Central memory CD4-positive, alpha-beta T cell (primary cell): ENCODE measurements at places on chromosomes 1 and 21.

GRCh38 chr1:13775916-13776315 lies 75.9 kb downstream of the PRDM2 start:
- DNase-seq, result no peak

GRCh38 chr1:186518395-186518794 lies 57.5 kb upstream of the PDC start:
- no peak for DNase-seq

GRCh38 chr1:205523891-205524793 lies 19.7 kb downstream of the CDK18 start:
- peak; percentile 54 for DNase-seq

DNA sequence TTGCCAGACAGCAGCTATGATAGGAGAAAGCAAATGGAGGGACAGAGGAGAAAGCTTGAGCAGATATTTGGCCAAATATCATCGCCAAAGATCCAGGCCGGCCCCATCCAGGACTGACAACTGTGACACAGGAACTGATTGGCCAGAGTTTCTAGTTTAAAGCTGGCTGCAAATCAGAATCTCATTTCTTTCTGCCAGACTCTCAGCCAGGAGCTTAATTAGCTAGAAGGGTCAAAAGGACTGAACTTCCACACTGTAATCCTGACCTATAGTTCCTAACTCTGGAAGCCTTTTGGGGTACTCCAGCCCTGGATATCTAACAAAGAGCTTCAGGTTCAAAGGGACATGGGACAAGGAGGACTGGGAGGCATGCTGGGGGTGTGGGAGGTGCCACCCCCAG lies 106.7 kb upstream of the GNG12 start:
- no peak for DNase-seq

DNA sequence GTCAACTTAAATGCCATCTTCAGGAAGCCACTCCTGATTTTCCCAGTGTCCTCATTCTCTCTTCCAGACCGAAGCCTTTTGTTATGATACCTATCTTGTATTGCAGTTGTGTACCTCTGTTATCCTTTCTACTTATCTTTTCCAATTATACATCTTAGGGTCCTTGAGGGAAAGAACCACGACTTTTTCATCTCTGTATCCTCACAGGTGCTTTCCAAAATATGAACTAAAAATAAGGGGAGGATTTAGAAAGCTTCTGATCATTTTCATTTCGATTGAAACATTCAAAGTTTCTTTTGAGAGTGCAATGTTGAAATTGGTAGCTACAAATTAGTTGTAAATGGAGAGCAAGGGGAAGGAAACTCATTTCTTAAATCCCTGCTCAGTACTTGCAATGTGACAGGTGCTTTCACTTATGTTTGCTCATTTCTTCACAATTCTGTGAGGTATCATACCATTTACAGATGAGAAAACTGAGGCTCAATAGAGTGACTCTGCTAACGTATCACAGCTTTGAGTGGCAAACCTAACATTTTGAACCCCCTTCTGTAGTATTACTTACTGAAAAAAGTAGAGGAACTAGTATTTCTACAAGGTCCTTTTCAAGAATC lies 24.2 kb downstream of the SLC19A2 start:
- DNase-seq, result no peak

GRCh38 chr1:85047144-85047471 lies 1.2 kb downstream of the MCOLN3 start:
- DNase-seq, result no peak

GRCh38 chr1:68361346-68361910 lies 88.3 kb downstream of the RPE65 start:
- DNase-seq, result no peak

DNA sequence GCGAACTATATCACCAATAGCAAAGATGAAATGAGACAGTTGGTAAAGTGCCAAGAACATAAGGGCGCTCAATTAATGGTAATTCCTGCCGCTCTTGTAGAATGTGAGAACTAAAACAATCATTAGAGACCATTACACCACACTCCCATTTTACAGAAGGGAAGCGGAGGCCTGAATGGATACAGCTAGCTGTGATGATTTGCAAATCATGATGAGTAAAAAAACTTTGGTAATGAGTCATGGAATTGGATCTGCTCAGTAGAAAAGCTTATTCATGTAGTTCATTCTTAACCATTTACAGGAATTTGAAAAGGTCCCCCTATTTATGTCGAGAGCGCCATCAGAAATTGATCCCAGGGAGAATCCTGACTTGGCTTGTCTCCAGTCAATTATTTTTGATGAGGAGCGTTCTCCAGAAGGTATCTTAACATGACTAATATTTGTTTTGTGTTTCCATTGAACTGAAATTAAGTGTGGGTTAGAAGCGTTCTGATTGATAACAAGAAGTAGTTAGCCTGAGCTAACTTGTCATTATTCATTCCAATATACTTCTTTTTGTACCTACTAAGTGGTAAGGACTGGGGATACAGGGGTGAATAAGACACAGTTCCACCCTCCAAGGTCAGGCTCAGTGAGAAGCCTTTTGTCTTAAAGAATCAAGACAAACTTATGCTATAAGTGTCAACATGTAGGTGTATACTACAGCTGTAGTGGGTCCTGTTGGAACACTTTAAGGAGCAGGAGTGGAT lies 812 bp downstream of the TTC4 start:
- no peak for DNase-seq

- no peak for DNase-seq
Measured at GRCh38 chr21:41578083-41578482, 70.1 kb upstream of the TMPRSS2 start.

DNA sequence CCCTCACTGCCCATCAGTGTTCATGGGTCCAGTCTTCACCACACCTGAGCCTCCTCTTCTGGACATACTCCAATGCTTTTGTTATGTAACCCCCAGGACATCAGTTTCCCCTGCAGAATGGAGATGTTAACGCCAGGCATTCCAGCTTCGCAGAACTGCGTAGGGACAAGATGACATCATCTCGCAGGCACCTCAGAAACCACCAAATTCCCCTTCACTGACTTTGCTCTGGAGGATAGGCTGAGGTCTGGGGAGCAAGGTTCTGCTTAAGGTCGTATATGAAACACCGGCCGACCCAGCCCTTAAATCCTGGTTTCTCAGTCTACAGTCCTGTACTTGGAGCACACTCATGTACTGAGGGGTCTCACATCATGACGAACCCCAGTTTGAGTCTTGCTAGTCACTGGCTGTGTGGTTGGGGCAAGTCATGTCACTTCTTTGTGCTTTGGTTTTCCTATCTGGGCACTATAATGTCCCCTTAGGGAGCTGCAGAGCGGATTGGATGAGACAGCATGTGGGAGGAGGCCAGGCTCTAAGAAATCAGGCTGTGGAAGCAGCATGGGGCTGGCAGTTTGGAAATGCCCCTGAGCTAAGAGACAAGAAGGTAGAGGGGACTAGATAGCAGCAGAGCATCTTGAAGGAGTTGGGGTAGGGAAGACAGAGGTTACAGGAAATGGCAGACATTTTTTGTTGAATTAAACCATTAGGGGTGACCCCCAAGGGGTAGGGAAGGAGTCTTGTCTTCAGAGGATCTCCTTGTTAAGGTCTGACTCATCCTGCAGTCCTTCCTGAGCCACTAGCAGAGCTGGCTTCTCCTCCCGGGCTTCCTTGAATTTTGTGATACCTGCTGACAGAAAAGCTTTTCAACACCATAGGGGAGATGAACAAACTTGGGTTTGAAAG lies 138.3 kb downstream of the FOXD2 start:
- DNase-seq, result no peak

DNA sequence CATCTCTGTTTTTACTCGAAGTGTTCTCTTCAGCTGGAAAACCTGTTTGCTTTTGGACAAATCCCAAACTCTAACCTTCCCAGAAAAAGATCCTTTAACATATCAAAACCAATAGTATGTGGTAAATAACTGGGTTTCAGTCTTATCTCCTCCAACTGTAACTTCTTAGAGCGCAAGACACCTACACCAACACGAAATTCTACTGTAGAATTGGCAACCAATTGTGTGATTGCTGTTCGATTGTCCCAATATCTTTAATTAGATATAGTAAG lies 5.8 kb upstream of the MPZL1 start:
- no peak for DNase-seq

DNA sequence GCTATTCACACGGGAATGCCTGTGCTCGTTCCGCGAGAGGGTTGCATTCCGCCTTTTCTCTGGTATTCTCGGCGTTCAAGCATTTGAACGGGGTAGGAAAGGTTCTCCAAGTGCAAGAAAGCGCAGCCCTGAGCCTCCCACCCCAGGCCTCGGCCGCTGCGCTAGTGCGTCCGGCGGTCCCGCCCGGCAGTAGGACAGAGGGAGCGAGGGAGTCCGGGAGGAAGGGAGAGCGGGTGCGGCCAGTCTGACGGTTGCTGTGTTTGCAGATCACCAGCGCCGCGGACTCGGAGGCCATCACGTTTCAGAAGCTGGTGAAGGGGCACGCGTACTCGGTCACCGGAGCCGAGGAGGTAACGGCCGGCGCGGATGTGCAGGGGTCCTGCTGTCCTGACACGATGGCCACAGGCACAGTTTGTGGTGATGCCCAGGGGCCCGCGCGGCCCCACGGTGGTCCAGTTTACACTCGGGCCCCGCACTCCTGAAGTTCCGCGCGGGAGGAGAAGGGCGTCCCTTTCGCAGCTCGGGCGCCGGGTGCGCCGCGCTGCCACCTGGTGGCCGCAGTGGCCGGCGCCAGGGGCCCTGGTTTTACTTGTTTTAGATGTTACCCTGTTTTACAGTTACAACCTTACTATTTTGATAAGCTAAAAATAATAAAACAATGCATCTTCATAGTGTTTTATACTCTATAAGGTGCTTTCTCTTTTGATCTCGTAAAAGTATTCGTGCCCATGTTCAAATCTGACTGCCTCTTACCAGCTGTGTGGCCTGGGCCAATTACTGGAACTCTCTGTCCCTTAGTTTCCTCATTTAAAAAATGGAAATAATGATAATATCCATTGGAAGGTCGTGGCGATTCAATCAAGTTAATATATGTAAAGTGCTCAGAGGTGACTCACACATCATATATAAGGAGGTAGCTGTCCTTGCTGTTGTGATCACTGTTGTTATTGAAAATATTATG lies 36.7 kb downstream of the CAPN2 start:
- DNase-seq, result peak; percentile 62

GRCh38 chr1:77632216-77632615 lies 50.2 kb downstream of the ZZZ3 start:
- DNase-seq, result no peak

DNA sequence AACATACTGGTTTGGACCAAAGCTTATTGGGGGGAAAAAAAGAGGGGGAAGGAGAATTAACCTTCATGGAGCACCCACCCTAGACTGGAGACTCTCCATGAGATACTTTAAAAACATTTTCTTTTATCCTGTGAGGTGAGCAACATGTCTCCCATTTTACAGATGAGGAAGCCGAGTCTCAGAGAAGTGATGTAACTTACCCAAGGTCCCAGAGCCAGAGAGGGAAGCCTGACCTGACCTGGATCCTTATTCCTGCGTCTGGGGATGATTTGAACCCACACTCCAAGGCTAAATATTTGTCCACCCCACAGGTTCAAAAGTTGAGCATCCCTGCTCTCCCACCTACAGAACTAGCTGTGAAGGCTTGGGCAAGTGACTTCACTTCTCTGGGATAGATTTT lies 137.9 kb upstream of the JUN start:
- no peak for DNase-seq

DNA sequence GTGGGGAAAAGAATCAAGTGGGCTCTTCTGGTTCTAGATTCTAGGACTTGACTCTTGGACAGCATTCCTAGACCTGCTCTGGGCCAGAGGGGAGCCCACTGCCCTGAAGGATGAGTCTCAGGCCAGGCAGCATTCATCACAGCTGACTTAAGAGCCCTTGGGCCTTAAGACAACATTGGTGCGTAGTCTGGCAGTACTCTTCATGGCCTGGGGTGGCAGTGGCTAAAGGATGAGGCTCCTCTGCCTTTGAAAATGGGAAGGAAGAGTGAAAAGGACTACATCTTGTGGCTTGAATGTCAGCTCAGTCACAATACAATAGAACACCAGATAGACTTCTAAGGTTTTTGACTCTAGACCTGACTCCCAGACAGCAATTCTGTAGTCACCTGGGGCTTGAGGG lies 1415.1 kb upstream of the PRMT6 start:
- DNase-seq, result no peak

GRCh38 chr1:33377013-33377412 lies 53.9 kb downstream of the PHC2 start:
- peak; percentile 22 for DNase-seq

DNA sequence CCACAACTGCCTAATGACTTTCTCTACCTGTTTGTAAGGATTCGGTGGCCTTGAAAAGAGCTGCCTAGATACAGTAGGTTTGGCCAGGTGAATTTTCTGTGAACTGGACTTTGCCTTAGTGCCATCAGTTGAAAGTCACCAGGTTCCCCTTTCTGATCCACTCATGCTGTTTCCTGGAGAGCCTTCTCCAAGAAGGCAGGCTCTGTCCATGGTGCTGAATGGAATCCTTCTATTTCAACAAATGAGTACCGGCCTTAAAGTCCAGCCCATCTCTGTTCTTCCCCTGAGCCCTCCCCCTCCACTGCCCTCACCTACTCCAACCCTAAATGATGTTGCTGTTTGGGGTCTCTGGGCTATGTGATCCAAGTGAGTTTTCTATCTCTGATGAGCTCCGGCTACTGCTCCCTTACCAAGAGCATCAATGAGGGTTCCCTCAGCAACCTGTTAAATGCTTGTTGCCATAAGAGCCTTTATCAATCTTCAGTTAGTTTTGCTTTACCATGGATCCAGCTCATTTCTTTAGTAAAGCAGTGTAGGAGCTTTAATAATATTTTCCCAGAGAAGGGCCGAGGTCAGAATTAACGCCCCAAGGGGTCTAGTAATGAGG lies 500.4 kb downstream of the PTPRU start:
- DNase-seq, result no peak

DNA sequence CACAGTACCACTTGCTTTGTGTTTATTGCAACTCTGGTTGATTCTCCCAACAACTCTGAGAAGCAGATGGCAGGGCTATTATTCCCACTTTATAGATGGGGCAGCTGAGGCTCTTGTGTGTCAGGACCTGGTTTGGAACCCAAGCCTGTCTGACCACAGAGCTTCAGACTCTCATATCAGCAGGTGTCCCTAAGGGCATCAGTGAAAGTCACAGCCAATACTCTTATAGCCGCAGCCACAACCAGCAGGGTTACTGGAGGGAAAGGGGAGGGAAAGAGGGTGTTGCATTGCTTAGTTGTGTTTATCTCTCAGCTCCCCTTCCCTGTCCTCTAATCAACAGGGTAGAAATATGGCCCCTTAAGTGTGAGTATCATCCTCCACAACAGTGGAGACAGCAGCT lies 304.0 kb downstream of the RRAGC start:
- no peak for DNase-seq
